Mucosa of descending colon (tissue), 3 donors: ENCODE measurements at places on chromosomes 1 and 21.

DNA sequence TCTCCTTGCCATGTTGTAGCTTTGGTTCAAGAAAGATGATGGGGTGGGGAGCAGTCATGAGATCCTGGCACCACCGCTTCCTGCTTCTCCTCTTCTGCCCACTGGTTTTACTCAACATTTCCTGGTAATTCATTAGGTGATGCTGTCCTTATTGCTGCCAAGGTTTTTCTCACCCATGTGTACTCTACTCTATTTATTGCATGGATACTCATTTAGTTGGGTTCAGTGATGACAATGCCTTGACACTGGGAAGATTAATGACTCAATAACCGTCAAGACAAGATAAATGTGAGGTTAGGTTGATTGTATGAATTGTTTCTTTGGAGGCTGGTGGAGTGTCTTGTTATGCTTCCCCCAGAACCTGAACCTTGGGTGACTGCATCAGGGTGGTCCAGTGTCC is 484.2 kb downstream of the SIPA1L2 start:
- DNase-seq = no peak

GRCh38 chr1:204254031-204254661 is 40.4 kb upstream of the GOLT1A start:
- DNase-seq = no peak

GRCh38 chr1:10507111-10507879 is 32.5 kb downstream of the PEX14 start:
- peak; percentile 64 for DNase-seq

GRCh38 chr1:155978973-155979429 is 654 bp upstream of the ARHGEF2 start:
- peak; percentile 55 for DNase-seq

- DNase-seq = no peak
Measured at GRCh38 chr21:22791376-22791775, 1793.2 kb downstream of the NCAM2 start.

DNA sequence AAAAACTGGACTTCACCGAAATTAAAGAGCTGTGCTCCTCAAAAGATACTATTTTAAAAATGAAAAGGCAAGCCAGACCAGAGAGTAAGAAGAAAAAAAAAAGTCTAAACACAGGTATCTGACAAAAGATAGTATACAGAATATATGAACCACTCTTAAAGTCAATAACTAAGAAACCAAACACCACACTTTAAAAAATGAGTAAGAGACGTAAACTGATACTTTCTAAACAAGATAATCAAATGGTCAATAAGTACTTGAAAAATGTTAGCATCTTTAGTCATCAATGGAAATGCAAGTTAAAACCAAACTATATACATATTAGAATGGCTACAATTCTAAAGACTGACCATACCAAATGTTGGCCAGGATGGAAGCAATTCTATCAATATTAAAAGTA is 77.6 kb downstream of the EVI5 start:
- DNase-seq = no peak

DNA sequence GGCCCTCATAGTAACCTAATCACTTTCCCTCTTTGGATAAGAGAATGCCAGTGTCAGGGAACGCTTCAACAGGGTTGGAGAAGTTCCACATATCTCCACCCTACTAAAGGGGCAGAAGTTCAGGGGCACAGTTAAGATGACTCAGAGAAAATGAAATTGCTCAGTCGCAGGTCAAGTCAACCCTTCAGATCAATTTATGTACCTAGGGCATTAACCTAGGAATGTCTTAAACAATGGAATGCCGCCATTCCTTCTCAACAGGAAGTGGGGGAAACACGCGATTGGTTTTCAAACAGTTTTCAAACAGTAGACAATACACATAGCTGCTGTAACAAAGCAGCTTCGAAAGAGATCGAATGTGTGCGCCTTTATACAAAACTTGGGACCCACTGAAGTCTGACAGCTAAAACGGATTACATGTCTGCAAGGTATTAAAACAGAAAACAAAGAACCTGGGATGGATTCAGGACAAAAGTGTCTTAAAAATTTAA is 897 bp downstream of the SLC25A24 start:
- DNase-seq = no peak

GRCh38 chr1:70072231-70072751 is 133.1 kb downstream of the LRRC40 start:
- DNase-seq = no peak

DNA sequence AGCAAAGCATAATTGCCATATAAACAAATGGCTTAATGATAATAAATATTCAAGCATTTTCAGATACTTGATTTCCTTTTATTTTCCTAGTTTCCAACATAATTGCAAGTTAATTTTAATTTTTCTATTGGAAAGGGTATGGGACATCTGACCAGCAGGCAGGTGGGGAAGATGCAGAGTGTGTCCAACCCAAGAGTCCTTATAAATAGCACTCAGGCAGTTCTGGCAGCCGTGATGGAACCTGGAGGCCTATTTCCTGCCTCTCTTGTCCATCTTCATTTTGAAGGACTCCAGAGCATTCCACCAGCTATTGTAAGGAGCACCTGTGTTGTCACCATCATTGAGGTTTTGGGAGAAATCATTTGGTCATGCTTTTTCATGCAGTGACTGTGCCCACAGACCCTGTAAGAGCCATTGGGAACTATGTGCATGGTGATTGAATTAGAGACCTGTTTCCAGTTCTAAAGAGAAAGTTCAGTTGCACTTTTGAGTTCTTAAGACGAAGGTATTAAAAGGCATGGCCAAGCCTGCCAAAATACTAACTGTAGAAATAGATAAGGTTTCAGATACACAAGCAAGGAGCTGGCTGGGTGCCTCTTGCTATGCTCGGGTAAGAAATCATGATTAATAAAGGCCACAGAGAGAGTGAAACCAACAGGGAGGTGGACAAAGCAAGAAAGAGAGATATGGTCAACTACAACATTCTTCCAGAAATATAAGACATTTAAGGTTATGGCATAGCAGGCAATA is 92.3 kb downstream of the SPATA46 start:
- no peak for DNase-seq

DNA sequence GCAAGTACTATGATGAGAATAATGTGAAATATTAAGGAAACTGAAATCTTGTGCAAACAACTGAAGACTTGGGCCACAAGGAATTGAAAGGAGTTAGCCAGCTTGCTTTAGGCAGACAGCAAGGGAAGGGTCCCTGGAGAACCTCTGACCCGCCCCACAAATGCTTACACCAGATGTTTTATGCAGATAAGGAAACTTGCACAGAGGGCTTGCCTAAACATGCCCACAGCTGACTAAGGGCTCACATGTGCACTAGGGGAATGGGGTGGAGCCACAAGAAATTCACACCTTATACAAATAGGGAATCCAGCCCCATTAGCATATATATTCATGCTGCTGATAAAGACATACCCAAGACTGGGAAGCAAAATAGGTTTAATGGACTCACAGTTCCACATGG is 86.1 kb upstream of the CYYR1 start:
- no peak for DNase-seq

DNA sequence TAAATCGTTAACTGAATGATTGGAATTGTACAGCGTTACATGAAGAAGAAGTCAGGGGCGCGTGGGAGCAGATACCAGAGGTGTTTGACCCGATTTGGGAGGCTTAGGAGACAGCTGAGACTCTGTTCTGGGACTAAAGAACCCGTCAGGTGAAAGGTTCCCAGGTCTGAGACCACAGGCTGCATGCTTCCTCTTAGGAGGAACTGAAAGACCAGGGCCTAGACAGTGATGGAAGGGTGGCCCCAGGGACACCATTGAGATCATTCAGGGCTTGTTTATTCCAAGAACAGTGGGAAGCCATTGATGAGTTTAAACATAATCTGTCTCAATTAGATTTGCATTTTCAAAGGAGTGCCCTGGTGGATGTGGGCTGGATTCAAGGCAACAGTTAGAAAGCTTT is 904 bp downstream of the KLF17 start:
- DNase-seq = no peak

DNA sequence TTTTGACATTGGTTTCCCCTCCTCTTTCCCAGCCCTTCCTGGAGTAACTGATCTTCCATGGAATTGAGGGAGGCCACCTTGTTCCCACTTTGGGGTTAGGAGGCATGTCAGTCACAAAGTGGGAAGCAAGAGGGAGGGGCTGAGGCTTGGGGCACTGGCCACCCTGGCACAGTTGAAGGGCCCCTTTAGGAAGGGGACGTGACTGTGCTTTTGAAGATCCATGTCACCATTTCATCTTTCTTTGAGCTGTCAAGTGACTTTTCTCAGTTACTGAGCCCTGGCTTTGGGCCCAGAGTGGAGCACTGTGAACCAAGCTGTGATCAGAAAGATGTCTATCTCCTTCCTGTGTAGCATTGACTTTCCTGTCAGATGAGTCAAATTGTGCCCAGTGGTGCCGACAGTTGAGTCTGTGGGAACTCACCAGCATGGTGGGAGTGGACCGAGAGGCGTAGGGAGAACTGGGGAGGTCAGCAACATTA is 38.5 kb upstream of the TDRD10 start:
- DNase-seq = no peak

- DNase-seq = no peak
Measured at GRCh38 chr1:45953934-45954847, 150.8 kb downstream of the MAST2 start.

GRCh38 chr1:95168761-95169351 is 51.7 kb downstream of the TLCD4 start:
- no peak for DNase-seq
